Karpas-422 (cell line): ENCODE measurements at places on chromosomes 3 and 15.

DNA sequence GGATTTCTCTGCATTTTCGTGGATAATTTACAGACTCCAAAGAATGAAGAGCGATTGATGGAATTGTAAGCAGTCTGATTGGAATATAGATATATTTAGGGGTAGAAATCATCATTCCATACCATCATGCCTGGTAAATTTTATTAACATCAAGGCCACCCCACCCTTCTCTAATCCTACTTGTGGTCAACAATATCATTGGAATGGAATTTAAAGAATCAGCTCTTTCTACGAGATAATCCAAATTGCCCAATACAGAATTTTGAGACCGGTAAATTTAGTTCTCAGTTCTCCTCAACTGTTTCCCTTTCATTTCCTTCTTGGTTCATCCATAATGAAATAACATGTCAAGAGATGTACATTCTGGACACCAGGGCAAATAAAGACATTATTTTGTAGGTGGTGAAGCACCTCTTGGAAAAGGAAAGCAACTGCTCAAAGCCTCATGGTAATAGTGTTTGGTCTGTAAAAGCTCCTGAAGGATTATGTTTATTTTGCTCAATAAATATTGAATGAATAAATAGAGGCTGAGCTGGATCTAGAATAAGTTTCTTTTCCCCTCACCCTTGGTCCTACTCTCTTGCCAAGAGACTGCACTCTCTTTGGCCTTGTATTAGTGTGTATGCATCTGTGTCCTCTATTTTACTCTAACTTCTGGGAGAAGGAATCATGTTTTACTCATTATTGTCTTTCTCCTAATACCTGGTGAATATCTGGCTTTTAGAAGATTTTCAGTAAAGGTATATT lies 133.7 kb upstream of the BCL6 start:
- DNase-seq: no peak

GRCh38 chr3:16937326-16937845 lies 52.6 kb downstream of the PLCL2 start:
- DNase-seq: no peak

GRCh38 chr3:100009276-100010086 lies 104.8 kb downstream of the FILIP1L start:
- no peak for DNase-seq

DNA sequence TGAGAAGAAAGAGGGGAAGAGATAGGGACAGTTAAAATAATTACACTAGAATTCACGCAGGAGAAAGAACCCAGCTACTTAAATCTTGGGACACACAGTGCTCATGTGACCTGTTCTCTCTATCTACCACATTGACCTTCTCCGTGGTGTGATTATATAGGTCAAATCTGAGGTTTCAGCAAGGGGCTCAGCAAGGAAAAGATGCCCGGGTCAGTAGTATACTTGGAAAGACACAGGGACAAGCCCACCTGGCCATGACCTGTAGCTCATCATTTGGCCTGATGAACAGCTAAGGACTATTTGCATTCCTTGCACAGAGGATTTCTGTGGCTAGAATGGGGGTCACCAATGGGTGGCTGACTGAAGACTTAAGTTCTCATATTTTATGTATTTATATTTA lies 71.9 kb downstream of the SSR3 start:
- DNase-seq: no peak

DNA sequence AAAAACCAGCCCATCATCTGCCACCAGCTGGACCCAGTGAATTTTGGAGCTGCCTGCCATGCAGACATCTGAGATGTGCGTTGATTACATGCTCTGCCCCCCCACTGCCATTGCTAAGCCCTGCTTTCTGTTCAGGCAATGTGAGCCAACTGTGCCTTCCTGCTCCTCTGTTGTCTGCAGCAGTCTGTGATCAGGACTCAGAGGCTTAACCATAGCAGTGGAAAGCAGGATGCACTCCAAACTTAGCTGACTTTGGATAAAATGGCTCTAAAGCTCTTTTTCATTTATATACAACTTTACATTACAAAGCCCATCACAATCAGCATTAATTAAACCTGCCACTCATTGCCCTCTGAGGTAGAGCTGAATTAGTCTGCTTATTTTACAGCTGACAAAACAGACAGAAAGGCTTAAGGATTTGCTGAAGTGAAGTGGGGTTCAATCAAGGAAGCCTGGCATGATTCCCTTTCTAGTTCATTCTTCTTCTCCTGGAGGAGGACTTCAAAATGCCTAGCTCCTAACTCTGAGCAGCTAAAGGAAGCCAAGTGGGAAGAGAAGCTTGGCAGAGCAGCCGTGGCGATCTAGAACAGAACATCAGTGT lies 15.7 kb upstream of the RPS27L start:
- no peak for DNase-seq

- no peak for DNase-seq
Observed at GRCh38 chr15:25869701-25870100, 6.6 kb upstream of the ATP10A start.

- no peak for DNase-seq
Observed at GRCh38 chr3:20104167-20104661, 64.0 kb downstream of the KAT2B start.

DNA sequence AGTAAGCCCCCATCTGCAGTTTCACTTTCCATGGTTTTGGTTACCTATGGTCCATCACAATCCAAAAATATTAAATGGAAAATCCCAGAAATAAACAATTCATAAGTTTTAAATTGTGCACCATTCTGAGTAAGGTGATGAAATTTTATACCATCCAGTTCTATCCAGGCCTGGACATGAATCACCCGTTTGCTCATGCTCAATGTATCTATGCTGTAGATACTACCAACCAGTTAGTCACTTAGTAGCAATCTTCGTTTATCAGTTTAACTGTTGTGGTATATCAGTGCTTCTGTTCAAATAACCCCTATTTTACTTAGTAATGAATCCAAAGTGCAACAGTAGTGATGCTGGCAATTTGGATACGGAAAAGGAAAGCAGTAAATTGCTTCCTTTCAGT lies 381.9 kb upstream of the AGTR1 start:
- no peak for DNase-seq

DNA sequence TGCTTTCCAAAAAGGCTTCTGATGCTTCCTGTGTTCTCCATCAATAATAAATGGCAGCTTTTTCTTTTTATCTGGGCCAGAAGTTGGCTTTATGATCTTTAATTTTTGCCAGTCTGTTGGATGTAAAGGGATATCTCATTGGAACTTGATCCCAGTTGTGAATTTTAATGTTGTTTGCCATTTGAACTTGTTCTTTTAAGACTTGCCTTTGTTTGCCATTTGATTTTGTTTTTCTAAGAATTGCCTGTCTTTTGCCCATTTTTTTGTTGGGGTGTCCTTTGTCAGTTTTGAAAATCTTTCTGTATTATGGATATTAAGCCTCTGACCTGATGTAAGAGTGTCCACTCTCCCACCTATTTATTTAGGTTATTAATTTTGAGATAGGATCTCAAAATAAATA lies 9.8 kb downstream of the FXR1 start:
- DNase-seq: no peak

- no peak for DNase-seq
Observed at GRCh38 chr3:161443921-161444693, 52.5 kb upstream of the OTOL1 start.

- DNase-seq: no peak
Observed at GRCh38 chr3:127389420-127389819, 101.6 kb upstream of the PRR20G start.

- no peak for DNase-seq
Observed at GRCh38 chr15:74428442-74428787, 5.3 kb downstream of the SEMA7A start.

- DNase-seq: no peak
Observed at GRCh38 chr3:62035402-62036057, 337.8 kb downstream of the FEZF2 start.

GRCh38 chr3:3189102-3189727 lies 9.7 kb upstream of the CRBN start:
- no peak for DNase-seq

- peak; percentile 52 for DNase-seq
Observed at GRCh38 chr3:46091046-46091445, 63.8 kb upstream of the XCR1 start.

DNA sequence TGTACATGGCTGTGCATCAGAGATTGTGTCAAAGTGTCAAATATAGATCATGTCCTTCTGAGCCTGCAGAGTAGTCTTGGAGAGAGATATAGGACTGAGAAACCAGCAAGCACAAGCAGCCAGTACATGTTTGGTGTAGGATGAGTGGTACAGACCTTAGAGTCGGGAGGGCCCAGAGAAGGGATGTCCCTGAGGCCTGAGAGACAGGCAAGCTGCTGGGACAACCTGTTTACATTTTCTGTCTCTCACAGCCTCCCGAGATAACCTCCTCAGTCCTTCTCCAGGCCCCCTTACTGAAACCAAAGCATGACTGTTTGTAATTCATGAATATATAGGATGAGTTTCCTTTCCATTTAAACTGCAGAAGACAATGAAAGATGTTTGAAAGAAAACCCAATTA lies 182.4 kb upstream of the STT3B start:
- no peak for DNase-seq

DNA sequence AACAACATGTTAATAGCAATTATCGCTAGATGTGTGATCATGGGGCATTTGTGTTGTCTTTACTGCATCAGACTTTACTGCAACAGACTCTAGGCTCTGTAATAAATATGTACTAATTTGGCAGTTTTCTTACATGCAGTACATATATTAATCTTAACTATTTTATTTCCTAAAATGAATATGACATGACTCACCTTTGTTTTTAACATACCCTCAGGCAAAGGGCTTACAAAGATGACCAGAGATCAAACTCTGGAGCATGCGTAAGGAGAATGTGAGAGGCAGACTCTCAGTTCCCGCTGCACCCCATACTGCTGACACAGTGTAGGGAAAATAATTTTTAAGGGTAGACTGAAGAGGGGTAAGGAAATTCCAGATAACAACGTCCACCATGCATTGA lies 7.2 kb upstream of the FAM174B start:
- no peak for DNase-seq

GRCh38 chr3:140424211-140424610 lies 253.7 kb upstream of the TRIM42 start:
- DNase-seq: no peak

- DNase-seq: no peak
Observed at GRCh38 chr3:127137757-127138536, 55.0 kb upstream of the PRR23E start.

- DNase-seq: peak; percentile 45
Observed at GRCh38 chr15:60396958-60397771, 621 bp downstream of the ANXA2 start.

DNA sequence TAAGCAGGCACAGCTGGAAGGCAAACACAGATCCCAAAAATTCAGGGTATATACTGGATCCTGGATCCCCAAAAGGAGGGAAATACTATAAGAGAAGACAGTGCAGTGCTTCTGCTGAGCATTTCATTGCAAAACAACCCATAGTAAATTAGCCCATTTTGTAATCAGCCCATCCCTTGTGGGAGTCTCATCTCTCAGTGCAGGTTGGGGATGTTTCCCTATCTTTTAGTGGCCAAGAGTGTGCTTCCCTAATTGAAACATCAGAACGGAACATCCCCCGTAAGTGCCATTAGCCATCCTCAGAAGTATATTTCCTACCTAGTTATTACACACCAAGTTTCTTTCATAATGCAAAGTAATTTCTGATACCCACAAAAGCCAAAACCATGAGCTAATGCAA lies 11.2 kb upstream of the MTMR14 start:
- DNase-seq: no peak

- DNase-seq: peak; percentile 68
Observed at GRCh38 chr3:62201438-62202035, 171.8 kb downstream of the FEZF2 start.

DNA sequence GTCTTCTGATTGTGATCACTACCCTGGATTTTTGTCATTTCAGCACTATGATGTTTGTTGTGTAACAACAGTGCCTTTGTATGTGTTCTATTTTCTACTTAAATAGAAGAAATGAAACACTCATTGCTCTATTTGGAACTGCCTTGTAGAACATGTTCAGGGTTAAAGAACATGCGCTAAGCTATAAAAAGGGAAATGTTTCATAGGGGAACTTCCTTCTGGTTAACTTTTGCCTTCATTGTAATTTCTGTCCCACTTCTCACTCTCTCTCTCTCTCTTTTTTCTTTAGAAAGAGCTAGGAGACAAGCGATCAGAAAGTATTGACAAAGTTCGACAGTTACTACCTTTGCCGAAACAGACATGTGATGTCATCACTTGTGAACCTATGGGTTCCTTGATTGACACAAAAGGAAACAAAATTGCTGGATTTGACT lies at the start of gene P2RY12:
TSS of gene P2RY12 (minus strand) at position 13 of the 434 bp plus-strand sequence. CDS start 45,908 bp downstream, outside the sequence.
- peak; percentile 71 for DNase-seq

GRCh38 chr3:183883291-183884096 lies 1.2 kb downstream of the PARL start:
- DNase-seq: no peak

- DNase-seq: no peak
Observed at GRCh38 chr3:71041371-71041770, 542.2 kb downstream of the FOXP1 start.
